ENCODE measurements at places on chromosomes 13 and 19. TPM values are rescaled to one million over a fixed set of nuclear protein-coding genes. Genes with fewer than 3 reads are reported as not detected.

Gene SAMD4B
- 39.1 TPM for total RNA-seq

DNA sequence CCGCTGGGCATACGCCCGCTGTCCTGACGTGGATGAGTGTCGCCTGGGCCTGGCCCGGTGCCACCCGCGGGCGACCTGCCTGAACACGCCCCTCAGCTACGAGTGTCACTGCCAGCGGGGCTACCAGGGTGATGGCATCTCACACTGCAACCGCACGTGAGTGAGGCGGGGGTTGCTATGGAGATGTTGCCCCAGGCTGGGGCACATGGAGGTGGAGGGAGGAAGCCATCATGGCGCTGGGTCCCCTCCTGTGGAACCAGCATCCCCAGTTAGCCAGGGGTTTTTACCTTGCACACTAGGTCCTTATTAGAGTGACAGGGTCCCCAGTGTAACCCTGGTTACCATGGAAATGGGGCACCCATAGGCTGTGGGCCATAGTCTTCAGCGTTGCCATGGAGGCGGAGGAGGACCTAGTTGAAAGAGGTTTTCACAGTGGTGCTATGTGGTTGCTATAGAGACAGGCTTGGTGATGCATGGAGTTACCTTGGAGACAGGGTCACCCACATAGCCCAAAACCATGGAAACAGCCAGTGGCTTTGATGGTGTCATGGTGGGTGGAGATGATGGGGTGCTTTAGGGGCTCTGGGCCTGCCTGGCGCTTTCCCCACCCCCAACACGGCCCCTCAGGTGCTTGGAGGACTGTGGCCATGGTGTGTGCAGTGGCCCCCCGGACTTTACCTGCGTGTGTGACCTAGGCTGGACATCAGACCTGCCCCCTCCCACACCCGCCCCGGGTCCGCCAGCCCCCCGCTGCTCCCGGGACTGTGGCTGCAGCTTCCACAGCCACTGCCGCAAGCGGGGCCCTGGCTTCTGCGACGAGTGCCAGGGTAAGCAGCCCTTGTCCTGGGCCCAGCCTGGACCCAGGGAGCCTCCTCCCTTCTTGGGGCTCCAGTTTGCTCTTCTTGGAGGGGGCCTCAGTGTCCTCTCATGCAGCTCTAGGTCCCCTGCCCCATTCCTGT lies 27.1 kb downstream of the MEGF8 start:
- DNase-seq = no peak

DNA sequence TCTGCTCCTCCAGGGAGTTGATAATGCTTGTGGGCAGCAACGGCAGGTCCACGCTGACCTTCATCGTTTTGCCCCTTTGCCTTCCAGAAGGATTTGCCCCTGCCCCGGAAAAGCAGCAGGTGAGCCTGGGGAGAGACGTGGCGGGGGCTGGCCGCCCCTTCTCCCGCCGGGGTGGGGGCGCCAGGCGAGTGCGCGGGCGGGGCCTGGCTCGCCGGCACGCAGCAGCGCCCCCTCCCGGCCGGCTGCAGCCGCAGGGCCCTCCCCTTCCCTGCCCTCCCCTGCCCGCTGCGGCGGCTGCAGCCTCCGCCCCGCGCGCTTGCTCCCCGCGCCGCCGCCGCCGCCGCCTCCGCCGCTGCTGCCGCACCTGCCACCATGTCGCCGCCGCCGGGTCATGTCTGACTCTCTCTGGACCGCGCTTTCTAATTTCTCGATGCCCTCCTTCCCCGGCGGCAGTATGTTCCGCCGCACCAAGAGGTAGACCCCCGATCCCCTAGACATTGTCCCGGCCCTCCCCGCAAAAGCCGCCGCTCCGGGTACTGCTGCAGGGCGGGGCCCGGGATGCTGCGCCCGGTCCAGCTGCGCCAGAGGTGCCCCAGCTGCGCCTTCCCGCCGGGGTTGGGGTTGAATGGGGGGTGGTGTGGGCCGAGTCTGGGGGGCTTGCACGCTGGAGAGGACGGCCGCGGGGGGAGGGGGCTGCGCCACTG lies at the start of gene MAST1:
MAST1 (plus strand) TSS at position 334 of the 704 bp plus-strand sequence; CDS start at position 392, 58 bp downstream.
- no peak for DNase-seq

DNA sequence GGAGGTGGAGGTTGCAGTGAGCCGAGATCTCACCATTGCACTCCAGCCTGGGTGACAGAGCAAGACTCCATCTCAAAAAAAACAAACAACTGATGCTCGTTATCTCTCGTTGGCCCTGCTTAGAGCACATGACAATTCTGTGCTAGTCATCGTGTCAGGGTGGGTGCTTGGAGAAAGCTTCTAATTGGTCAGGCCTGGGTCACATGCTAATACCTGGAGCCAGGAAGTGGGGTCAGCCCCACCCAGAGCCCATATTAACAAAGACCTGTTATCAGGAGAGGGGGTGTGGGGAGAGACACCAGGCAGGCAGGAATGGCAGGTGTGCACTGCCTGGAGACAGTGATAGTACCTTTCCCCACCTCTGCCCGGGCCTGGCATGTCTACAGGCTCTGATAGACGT lies 84.9 kb downstream of the DPF1 start:
- DNase-seq = no peak

DNA sequence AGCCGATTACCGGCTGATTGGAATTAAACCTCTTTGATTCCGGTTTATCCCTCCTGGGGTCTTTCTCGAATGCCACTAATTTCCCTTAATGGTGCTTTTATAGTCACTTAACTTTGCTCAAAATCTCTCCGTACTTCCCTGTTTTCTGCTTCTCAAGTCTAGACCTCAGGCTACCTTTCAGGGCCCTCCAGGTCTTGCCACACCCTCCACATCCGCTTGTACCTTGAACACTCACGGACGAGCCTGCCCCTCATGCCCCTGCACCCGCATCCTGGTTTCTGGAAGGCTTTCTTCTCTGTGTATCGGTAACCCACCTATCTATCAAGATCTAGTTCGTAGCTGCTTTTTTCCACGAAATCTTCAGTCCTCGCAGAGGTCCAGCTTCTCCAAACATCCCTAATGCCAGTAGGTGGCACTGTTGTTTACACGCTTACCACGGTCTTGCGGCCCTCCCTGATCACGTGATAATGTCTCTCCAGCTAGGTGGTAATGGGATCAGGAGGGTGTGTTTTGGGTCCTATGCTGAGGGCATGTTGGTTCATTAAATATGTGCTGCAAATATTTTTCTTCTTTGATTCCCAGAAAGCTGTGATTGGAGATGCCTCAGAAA lies 13.8 kb downstream of the ATP12A start:
- peak; percentile 67 for DNase-seq

Gene SIGLEC8
- not detected for total RNA-seq

GRCh38 chr19:54616821-54617560 lies 13.3 kb upstream of the LILRB1 start:
- DNase-seq = no peak

Gene PNMA8B
- total RNA-seq = 1.7 TPM

Gene ADAMTSL5
- total RNA-seq = 1.5 TPM

DNA sequence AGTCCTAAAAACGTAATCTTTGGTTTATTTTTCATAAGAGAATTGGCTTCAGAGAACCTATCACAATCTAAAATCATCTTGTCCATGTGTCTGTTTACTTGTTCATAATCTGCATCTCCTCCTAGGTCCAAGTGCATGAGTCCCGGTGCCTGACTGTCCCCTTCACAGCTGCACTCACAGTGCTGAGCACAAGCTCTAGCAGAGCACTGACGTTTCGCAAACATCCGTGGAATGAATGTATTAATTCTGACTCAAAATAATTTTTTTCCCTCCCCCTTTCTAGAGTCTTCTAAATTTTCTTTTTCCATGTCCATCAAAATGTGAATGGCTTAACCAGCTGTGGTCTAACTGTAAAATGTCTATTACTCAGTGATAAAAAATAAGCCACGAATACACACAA lies 245.5 kb upstream of the TSHZ3 start:
- no peak for DNase-seq

DNA sequence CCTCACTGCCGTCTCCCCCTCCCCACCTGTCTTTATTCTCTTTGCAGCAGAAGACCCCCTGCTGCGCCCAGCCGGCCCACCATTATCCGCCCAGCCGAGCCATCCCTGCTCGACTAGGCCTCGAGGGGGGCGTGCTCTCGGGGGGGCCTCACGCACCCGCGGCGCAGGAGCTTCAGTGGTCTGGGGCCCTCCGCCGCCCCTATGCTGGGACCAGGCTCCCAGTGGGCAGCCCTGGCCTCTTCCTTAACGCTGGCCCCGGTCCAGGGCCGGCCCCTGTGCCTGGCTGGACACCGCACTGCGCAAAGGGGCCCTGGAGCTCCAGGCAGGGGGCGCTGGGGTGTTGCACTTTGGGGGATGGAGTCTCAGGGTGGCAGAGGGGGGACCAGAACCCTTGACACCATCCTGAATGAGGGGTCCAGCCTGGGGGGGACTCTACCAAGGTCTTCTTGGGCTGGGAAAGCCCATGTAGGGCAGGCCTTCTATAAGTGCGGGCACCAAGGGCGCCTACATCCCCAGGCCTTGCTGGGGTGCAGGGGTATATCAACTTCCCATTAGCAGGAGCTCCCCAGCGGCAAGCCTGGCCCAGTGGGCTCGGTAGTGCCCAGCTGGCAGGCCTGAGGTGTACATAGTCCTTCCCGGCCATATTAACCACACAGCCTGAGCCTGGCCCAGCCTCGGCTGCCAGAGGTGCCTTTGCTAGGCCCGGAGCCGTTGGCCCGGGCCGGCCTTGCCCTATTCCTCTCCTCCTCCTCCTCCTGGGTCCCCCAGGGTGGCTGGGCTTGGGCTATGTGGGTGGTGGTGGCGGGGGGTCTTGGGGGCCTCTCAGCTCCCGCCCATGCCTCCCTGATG lies 4.9 kb downstream of the TMED1 start:
- DNase-seq = no peak

Gene PRTN3
- total RNA-seq = not detected

DNA sequence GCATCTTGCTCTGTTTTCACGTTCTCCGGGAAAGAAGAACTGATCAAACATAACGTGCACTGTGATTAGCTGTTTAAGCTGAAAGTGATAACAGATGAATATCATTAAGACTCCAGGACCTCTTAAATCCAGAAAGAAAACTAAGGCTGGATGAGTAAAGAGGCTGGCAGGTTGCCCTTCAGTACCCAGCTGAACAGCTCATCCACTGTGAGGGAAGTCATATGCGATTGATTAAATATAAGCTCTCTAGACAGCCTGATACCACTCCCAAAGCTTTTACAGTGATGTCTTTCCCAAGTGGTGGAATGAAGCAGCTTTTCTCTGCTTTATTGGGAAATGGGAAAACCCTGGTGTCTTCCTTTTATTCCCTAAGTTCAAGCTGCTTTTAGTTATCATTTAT lies 116.9 kb downstream of the EFNB2 start:
- peak; percentile 71 for DNase-seq

GRCh38 chr13:109899316-109899715 lies 112.9 kb upstream of the IRS2 start:
- no peak for DNase-seq

Gene LIM2
- not detected for total RNA-seq

DNA sequence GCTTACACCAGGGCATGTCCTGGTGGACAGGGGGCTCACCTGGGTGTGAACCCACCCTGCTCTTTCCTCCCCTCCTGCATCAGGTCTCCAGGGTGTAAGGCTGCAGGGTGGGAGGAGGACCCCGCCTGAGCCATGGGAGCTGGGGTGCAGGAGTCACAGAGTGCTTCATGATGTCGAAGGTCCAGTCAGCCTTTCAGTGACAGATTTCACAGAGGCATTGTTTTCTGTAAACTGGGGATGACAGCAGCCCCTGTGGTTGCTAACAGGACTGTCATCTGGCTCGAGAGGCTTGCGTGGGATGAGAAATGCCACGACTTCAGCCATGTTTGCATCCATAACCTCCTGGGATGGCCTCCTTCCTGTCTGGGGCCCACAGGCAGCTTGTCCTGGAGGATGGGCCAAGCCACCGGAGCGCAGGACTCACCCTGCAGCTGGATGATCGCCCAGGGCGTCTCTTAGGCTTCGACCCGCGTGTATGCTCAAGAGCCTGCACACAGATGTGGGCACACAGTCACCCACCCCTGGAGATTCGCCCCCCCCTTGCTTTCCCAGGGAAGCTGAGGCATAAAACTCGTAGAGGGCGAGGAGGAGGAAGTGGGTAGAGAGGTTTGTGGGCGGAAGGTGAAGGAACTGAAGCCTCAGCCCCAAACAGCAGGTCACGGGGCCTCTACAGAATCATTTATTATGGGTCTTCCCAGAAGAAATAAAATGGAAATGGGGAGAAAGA lies 4.9 kb downstream of the NANOS3 start:
- DNase-seq = no peak

GRCh38 chr13:97574926-97575325 lies 141.0 kb downstream of the RAP2A start:
- DNase-seq = peak; percentile 65

DNA sequence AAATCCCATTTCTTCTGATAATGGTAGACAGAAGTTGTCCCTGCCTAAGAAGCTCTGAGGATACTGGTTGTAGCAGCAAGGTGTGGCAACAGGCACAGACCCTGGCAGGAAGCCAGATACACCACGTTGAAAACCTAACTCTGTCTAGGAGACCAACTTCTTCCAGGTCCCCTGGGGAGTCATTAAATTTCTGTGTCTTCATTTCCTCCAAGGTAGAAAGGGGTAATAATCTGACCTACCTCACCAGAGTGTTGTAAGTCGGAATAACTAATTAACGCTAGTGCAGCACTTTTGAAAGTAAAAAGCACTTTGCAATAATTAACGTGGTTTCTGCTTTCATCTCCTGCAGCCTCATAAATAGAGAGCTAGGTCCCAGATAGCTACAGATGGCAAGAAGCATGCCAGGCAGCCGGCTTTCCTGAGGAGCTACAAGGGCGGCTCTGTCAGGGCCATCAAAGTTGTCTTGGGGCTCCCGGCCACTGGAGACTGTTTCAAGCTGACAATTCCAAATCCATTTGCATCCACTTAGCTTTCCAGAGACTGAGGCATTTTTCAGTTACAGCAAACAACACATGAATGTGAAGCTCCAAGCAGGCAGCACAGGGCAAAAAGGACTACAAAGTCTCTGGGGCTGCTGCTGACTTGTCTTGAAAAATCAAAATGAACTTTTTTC lies 176.2 kb downstream of the FOXO1 start:
- DNase-seq = no peak

GRCh38 chr13:38350114-38350617 lies 515 bp downstream of the UFM1 start:
- peak; percentile 65 for DNase-seq

GRCh38 chr19:17522988-17523872 lies 11.8 kb downstream of the PGLS start:
- no peak for DNase-seq

Gene STXBP2
- total RNA-seq = 2.8 TPM

Gene PGLYRP1
- total RNA-seq = not detected

GRCh38 chr13:73656863-73657262 lies 477.3 kb downstream of the KLF12 start:
- DNase-seq = peak; percentile 57

DNA sequence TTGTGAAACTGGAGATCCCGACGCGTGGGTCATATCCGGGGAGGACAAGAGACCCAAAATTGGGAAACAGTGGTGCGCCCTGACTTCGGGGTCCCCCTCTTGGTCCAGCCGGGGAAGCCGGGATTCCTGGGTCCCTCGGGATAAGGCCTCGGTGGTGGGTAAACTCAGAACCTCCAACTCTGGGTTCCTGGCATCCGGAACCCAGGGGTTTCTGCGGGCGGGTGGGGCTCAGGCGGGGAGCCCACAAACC lies 688 bp downstream of the ZFP36 start:
- no peak for DNase-seq

Data from fibroblast of lung (primary cell).